Large intestine (tissue), 12 donors: ENCODE measurements at places on chromosomes 5 and 9. TPM values are rescaled to one million over a fixed set of nuclear protein-coding genes. Genes with fewer than 3 reads are reported as not detected.

- H3K27me3 ChIP-seq: no peaks in the 10 kb centered on the region
- no peak overlapping the region for H3K4me3 ChIP-seq
- H3K27ac ChIP-seq: no peak overlapping the region
Observed at GRCh38 chr5:176559683-176560082, 10.5 kb downstream of the CDHR2 start.

- no peaks in the 10 kb centered on the region for H3K27me3 ChIP-seq
- no peak overlapping the region for H3K27ac ChIP-seq
- DNase-seq: no peak
- H3K4me1 ChIP-seq: peaks cover 5% of the 10 kb centered on the region
Observed at GRCh38 chr9:94800424-94801117, 74.1 kb downstream of the AOPEP start.

Gene C7
- 53.9 TPM for polyA plus RNA-seq

DNA sequence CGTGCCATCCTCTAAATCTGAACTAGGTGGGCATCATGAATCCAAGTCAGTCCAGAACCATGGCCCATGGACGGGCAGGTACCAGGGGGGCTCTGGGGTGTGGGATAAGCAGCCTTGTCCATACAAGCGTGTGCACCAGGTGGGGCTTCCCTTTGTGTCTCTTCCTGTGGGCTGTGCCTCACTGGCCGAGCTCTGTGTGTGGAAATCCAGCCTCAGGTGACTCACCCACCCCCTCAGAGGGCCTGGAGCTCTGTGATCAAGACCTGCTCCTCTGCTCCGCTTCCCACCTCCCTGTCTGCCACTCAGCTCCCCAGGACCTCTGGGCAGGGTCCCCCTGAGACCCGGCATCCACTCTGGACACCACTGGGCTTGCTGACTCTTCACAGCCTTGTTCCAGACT lies 33.0 kb downstream of the GADD45G start:
- no peak overlapping the region for H3K27ac ChIP-seq
- H3K27me3 ChIP-seq: no peaks in the 10 kb centered on the region
- no peak overlapping the region for H3K4me3 ChIP-seq
- H3K36me3 ChIP-seq: no peaks in the 10 kb centered on the region
- no peak for DNase-seq

- H3K36me3 ChIP-seq: no peaks in the 10 kb centered on the region
- no peak overlapping the region for H3K27ac ChIP-seq
- H3K4me3 ChIP-seq: no peak overlapping the region
- no peak for DNase-seq
- H3K4me1 ChIP-seq: no peaks in the 10 kb centered on the region
Observed at GRCh38 chr5:29963956-29964355, 1229.5 kb upstream of the CDH6 start.

Gene PIP5K1B
- 57.9 TPM for polyA plus RNA-seq

DNA sequence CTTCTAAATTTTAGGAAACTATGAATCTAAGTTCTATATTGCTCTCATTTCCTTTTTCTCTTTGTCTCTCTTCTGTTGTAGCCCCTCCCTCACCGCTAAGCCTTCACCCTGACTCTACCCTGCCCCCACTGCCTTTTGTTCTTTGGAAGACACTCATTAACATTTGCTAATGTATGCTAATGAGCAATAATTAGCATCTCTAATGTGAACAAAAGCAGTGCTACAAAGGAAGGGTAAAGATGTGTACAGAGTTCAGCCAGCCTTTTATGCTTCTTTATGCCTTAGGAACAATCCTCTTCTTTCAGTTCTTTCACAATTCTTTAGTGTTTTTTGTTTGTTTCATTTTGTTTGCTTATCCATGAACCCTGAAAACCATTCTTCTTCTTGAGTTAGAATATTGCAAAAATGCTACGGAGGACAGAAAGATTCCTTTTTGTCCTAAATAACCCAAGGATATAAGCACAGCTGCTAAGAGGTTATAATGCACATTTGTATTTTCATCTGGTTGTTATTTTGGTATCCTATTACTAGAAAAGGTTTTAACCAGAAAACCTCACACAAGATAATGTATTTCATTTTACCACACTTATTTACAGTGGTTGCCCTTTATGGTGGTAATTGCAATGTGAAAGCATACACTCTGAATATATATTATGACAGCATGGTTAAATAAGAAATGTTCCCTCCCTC lies 159.3 kb downstream of the TMC1 start:
- no peaks in the 10 kb centered on the region for H3K4me1 ChIP-seq
- H3K36me3 ChIP-seq: no peaks in the 10 kb centered on the region
- H3K27me3 ChIP-seq: no peaks in the 10 kb centered on the region
- DNase-seq: no peak
- H3K27ac ChIP-seq: no peak overlapping the region

DNA sequence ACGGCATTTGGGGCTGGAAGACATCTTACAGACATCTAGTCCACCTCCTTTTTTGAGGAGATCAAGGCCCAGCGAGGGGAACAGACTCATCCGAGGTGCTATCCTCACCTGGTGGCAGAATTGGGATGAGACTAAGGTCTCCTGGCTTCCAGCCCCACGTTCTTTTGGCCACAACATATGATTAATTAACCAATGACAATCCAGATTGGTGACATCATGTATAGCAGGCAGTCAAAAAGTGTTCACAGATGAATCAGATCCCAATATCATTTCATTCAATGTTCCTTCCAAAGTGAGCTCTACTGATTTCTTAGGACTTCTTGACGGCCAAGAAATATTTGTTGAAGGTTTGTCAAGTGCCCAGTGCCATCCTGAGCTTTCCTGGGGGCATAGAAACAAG lies 3.9 kb downstream of the CFAP77 start:
- no peak for DNase-seq
- H3K27ac ChIP-seq: no peak overlapping the region
- H3K36me3 ChIP-seq: no peaks in the 10 kb centered on the region
- peaks cover 83% of the 10 kb centered on the region for H3K27me3 ChIP-seq
- no peak overlapping the region for H3K4me3 ChIP-seq

Gene GRIN3A
- polyA plus RNA-seq: 0.30 TPM

DNA sequence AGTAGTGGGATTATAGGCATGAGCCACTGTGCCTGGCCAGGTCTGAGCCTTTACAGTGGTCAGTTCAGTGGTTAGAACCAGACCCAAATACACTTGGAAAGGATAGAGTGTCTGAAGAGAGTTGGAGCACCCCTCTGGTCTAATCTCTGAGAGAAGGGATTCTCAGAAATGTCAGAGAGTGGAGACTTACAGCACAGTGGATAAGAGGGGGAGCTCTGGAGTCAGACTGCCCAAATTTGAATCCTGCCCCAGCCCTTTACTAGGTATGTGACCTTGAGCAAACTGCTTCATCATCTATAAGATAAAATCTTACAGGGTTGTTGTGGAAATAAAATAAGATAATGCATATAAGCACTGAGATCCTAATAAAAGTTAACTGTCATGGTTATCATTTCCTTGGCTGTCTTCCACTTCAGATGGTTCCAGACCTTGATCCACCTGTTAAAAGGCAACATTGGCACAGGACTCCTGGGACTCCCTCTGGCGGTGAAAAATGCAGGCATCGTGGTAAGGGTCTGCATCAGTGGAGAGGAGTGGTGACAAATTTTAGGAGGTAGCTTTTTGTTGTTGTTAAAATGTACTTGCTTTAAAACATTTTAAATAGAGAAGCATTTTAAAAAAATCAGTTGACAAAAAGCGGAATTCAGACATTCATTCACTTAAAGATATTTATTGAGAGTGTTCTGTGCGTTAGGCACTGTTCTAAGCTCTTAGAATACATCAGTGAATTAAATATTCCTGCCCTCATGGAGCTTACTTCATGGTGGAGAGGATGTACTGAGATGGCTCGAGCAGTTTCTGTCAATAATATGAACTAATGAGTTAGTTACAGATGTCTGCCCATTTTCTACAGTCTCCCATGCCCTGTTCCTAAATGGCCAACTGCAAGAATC lies 16.0 kb downstream of the SLC36A1 start:
- H3K4me3 ChIP-seq: no peak overlapping the region
- peak; percentile 33 for DNase-seq
- peaks cover 50% of the 10 kb centered on the region for H3K36me3 ChIP-seq
- H3K27me3 ChIP-seq: no peaks in the 10 kb centered on the region

- no peak for DNase-seq
- H3K27me3 ChIP-seq: no peaks in the 10 kb centered on the region
- H3K4me1 ChIP-seq: peaks cover 58% of the 10 kb centered on the region
- H3K36me3 ChIP-seq: peaks cover 30% of the 10 kb centered on the region
Observed at GRCh38 chr9:136522314-136523237, 23.3 kb downstream of the NOTCH1 start.

GRCh38 chr9:14428781-14429230 lies 114.9 kb upstream of the NFIB start:
- no peaks in the 10 kb centered on the region for H3K4me1 ChIP-seq
- no peaks in the 10 kb centered on the region for H3K36me3 ChIP-seq
- peaks cover 13% of the 10 kb centered on the region for H3K27me3 ChIP-seq

GRCh38 chr5:139696894-139697658 lies 48.9 kb downstream of the CXXC5 start:
- H3K4me3 ChIP-seq: peak overlapping the region; percentile 47
- no peaks in the 10 kb centered on the region for H3K27me3 ChIP-seq
- no peaks in the 10 kb centered on the region for H3K36me3 ChIP-seq
- H3K27ac ChIP-seq: peak overlapping the region; percentile 85

Gene PIP5KL1
- 0.79 TPM for polyA plus RNA-seq

Gene ZNF300
- polyA plus RNA-seq: 13.7 TPM

GRCh38 chr5:62603934-62604333 lies 25.3 kb downstream of the LRRC70 start:
- H3K36me3 ChIP-seq: peaks cover 7% of the 10 kb centered on the region
- no peaks in the 10 kb centered on the region for H3K27me3 ChIP-seq
- H3K4me1 ChIP-seq: no peaks in the 10 kb centered on the region
- no peak overlapping the region for H3K27ac ChIP-seq
- no peak overlapping the region for H3K4me3 ChIP-seq

DNA sequence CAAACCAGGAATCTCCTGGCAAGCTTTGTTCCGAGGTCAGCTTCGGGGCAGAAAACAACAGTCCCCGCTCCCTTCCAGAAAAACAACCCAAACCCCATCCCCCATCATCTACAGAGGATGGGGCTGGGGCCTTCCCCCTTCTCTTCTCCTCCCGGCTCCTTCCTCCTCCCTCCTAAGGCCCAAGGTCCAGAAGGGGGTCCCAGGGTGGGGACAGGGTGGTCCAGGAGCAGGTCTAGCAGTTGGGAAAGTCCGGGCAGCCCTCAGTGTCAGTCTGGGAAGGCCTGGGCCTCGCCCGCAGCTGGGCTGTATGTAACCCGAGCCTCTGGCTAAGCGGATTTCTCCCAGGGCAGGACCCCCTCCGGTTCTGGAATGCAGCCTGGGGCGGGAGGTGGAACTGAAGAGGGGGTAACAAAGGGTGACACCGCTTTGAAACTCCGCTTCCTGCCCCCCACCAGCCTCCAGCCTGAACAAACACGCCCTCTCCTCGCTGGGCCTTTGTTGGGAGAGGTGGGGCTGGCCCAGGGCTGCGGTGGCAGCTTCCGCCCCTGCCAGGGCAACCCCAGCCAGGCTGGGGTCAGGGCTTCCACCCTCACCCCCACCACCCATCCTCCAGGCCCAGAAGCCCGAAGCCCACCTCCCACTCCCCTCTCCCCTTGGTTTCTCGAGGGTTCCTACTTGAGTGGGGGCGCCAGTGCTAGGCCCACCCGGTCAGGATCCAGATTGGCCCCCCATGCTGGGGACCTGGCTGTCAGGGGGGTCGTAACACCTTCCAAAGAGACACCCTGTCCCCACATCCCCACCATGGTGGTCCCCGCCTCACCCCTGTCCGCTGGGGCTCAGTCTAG lies 63.5 kb downstream of the C9orf50 start:
- H3K27ac ChIP-seq: peak overlapping the region; percentile 66
- no peak overlapping the region for H3K4me3 ChIP-seq
- peak; percentile 63 for DNase-seq
- peaks cover 51% of the 10 kb centered on the region for H3K4me1 ChIP-seq
- no peaks in the 10 kb centered on the region for H3K27me3 ChIP-seq
- no peaks in the 10 kb centered on the region for H3K36me3 ChIP-seq

Gene PTGDS
- 4.6 TPM for polyA plus RNA-seq

GRCh38 chr5:114898602-114899001 lies 271.1 kb downstream of the TRIM36 start:
- H3K27ac ChIP-seq: no peak overlapping the region
- DNase-seq: no peak
- no peak overlapping the region for H3K4me3 ChIP-seq

- DNase-seq: no peak
- H3K27ac ChIP-seq: no peak overlapping the region
- no peaks in the 10 kb centered on the region for H3K36me3 ChIP-seq
Observed at GRCh38 chr9:28999806-29000205, 1426.5 kb upstream of the C9orf72 start.

DNA sequence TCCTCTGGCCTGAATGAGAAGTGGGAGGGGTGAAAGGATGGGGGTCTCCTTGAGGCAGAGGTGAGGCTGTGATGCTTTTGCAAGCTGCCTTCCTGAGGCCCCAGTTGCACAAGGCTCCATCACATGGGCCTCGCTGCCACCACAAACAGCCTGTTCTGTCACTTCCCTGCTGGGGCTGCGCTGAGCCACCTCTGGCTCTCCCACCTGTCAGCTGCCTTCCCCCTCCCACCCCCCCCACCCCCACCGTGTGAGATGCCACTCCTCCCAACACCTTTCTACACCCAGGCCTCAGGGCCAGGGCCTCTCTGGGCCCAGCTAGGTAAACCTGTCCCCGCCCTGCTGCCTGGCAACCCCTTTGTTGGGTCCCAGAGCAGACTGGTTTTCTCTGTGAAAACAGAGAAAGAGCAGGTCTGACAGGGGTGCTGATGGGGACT lies 4.5 kb upstream of the PDLIM4 start:
- peaks cover 17% of the 10 kb centered on the region for H3K4me1 ChIP-seq
- peaks cover 2% of the 10 kb centered on the region for H3K27me3 ChIP-seq
- H3K36me3 ChIP-seq: no peaks in the 10 kb centered on the region
- H3K27ac ChIP-seq: peak overlapping the region; percentile 20
- H3K4me3 ChIP-seq: no peak overlapping the region
- DNase-seq: no peak

GRCh38 chr5:62000646-62001045 lies 305.4 kb upstream of the KIF2A start:
- no peak for DNase-seq
- no peaks in the 10 kb centered on the region for H3K27me3 ChIP-seq
- H3K4me3 ChIP-seq: no peak overlapping the region
- H3K4me1 ChIP-seq: peaks cover 16% of the 10 kb centered on the region
- no peaks in the 10 kb centered on the region for H3K36me3 ChIP-seq

DNA sequence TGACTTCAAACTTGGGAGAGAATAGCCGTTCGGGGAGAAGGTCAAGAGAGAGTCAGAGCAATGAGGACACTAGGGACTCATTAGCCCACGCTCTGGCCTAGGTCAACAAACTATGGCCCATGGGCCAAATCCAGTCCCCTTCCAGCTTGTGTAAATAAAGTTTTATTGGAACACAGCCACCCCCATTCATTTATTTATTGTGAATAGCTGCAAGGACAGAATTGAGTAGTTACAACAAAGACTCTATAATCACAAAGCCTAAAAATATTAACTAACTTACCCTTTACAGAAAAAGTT lies 33.1 kb upstream of the TRIM32 start:
- H3K4me1 ChIP-seq: no peaks in the 10 kb centered on the region
- no peak overlapping the region for H3K27ac ChIP-seq
- H3K36me3 ChIP-seq: peaks cover 3% of the 10 kb centered on the region
- no peak overlapping the region for H3K4me3 ChIP-seq
- no peaks in the 10 kb centered on the region for H3K27me3 ChIP-seq
